ENCODE measurements at places on chromosomes 5 and 9. TPM values are rescaled to one million over a fixed set of nuclear protein-coding genes. Genes with fewer than 3 reads are reported as not detected.

Gene SH3TC2
- 10.2 TPM for total RNA-seq

Gene NTNG2
- 2.4 TPM for total RNA-seq

Gene LHX6
- 1.9 TPM for total RNA-seq

Gene SLC1A3
- total RNA-seq = 83.6 TPM

Gene LAMC3
- total RNA-seq = 0.30 TPM

Gene ADAMTS12
- 1.7 TPM for total RNA-seq

Gene TGFBI
- total RNA-seq = 37.3 TPM

DNA sequence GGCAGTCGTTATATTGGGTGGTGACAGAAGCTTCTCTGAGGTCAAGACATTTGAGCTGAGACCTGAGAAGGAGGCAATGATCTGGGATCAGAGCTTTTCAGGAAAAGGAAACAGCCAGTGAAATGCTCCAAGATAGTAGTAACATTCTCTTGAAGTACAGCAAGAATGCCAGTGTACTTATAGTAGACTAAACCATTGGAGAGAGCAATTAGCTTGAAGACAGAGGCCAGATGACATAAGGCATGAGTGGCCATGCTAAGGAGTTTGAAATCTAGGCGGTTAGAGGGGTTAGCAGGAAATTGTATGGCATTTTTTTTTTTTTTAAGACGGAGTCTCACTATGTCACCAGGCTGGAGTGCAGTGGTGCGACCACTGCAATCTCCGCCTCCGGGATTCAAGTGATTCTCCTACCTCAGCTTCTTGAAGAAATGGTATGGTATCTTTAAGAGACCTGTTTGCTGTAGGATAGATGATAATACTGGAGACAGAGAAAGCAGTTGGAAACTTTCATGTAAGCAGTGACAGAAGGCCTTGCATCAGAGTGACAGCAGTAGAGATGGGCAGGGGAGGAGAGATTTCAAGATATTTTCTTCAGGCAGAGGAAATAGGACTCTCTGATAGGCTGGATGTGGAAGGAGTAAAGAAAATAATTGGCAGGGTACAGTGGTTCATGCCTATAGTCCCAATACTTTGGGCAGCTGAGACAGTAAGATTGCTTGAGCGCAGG lies 482.2 kb upstream of the PAPPA start:
- H3K27ac ChIP-seq = no peak overlapping the region
- DNase-seq = no peak
- no peak overlapping the region for H3K4me3 ChIP-seq
- no peaks in the 10 kb centered on the region for H3K4me1 ChIP-seq

- no peak for DNase-seq
- H3K27ac ChIP-seq = no peak overlapping the region
- H3K4me1 ChIP-seq = no peaks in the 10 kb centered on the region
- H3K27me3 ChIP-seq = no peaks in the 10 kb centered on the region
Observed at GRCh38 chr5:31066655-31067328, 126.7 kb upstream of the CDH6 start.

DNA sequence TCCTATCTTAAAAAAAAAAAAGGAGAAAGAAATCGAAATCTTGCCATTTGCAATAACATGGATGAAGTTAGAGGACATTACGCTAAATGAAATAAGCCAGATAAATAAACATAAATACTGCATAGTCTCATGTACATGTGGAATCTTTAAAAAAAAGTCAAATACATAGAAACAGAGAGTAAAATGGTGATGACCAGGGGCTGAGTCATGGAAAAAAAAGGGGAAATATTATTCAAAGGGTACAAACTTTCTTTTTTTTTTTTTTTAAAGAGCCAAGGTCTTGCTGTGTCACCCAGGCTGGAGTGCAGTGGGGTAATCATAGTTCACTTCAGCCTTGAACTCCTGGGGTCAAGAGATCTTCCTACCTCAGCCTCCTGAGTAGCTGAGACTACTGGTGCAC lies 310.1 kb downstream of the ZNF608 start:
- H3K4me3 ChIP-seq = no peak overlapping the region
- no peak overlapping the region for H3K27ac ChIP-seq
- no peaks in the 10 kb centered on the region for H3K27me3 ChIP-seq
- DNase-seq = no peak
- peaks cover 17% of the 10 kb centered on the region for H3K4me1 ChIP-seq

- no peaks in the 10 kb centered on the region for H3K27me3 ChIP-seq
- peaks cover 39% of the 10 kb centered on the region for H3K36me3 ChIP-seq
- no peak overlapping the region for H3K4me3 ChIP-seq
- peak overlapping the region; percentile 87 for H3K27ac ChIP-seq
- no peak for DNase-seq
Observed at GRCh38 chr5:149823375-149823774, 93.3 kb downstream of the PPARGC1B start.

GRCh38 chr5:59789197-59789596 lies 104.3 kb downstream of the PDE4D start:
- no peak overlapping the region for H3K4me3 ChIP-seq
- no peak overlapping the region for H3K27ac ChIP-seq
- DNase-seq = no peak
- H3K4me1 ChIP-seq = peaks cover 6% of the 10 kb centered on the region
- no peaks in the 10 kb centered on the region for H3K27me3 ChIP-seq

DNA sequence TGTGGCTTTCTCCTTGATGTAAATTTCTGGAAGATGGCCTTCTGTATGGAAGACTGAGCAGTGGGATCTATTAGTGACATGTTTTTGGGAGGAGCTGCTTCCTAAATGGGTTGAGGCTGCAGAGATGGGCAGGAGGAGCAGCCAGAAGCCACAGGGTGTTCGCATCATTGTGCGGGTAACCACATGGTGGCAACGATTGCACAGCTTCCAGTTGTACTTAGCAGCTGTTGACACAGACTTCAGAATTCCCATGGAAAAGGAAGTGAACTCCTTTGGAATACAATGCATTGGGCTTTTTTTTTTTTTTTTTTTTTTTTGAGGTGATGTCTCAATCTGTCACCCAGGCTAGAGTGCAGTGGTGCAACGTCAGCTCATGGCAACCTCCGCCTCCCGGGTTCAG lies 297.3 kb downstream of the NR3C1 start:
- H3K4me3 ChIP-seq = no peak overlapping the region
- H3K27ac ChIP-seq = no peak overlapping the region
- peaks cover 62% of the 10 kb centered on the region for H3K4me1 ChIP-seq
- H3K36me3 ChIP-seq = no peaks in the 10 kb centered on the region
- peak; percentile 20 for DNase-seq

- no peaks in the 10 kb centered on the region for H3K27me3 ChIP-seq
- no peaks in the 10 kb centered on the region for H3K36me3 ChIP-seq
- H3K27ac ChIP-seq = no peak overlapping the region
- no peak overlapping the region for H3K4me3 ChIP-seq
- peaks cover 2% of the 10 kb centered on the region for H3K4me1 ChIP-seq
- no peak for DNase-seq
Observed at GRCh38 chr5:7866196-7866595, 2.6 kb downstream of the FASTKD3 start.

DNA sequence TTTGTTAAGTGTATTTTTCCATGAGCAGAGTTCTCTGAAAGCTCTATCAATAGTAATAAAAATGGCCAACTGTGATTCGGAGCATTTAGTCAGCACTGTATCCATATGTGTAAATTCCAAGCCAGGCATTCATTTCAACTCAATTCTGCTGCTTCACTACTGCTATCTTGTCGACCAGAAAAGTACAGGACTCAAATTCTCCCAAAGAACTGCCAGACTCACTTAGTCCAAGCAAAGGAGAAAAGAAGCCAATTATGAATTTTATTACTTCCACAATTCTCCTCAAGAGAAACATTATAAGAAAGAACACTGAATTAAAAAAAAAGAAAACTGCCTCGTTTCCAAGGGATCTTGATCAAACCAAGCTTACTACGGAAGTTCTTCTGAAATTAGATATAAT lies 906.3 kb upstream of the DMAC1 start:
- no peaks in the 10 kb centered on the region for H3K4me1 ChIP-seq
- no peak overlapping the region for H3K4me3 ChIP-seq
- DNase-seq = no peak
- no peaks in the 10 kb centered on the region for H3K27me3 ChIP-seq
- no peak overlapping the region for H3K27ac ChIP-seq

GRCh38 chr5:123605822-123606221 lies 93.8 kb downstream of the CSNK1G3 start:
- no peak for DNase-seq
- peaks cover 54% of the 10 kb centered on the region for H3K36me3 ChIP-seq
- no peaks in the 10 kb centered on the region for H3K27me3 ChIP-seq
- no peak overlapping the region for H3K27ac ChIP-seq
- H3K4me3 ChIP-seq = no peak overlapping the region
- no peaks in the 10 kb centered on the region for H3K4me1 ChIP-seq

DNA sequence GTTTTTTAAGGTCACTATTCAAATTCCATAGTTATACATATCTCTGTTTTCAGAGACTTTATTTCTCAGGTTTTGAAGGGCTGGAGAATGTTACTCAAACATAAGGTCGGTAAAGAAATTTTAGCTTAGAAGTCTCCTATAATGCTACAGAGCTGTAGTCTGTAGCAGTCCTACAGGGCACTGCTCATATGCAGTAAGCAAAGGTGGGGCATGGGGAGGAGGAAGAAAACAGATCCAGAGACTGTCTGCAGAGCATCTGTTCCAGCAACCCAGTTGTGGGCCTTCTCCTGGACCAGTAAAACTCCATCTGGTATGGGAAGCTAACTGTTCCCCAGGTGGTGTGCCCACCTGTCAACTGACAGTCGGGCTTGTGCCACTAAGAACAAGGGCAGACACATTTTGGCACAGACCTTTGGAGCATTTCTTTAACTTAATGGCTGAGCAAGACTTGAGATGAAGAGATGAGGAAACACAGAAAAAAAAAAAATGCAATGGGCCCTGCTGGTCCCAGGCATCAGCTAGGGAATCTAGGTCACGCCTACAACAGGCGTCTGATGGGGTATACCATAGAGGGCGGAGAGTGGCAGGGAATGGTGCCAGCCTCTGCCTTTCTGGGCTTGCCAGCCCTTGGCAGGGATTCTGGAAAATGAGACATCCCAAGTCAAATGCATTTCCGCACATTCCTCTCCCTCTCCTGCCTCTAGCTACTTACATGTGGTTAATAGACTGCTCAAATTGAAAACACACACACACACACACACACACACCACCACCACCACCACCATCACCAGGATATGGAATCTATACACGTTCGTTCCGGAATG lies 218.9 kb downstream of the ARL15 start:
- H3K36me3 ChIP-seq = no peaks in the 10 kb centered on the region
- H3K4me3 ChIP-seq = no peak overlapping the region
- DNase-seq = peak; percentile 49

DNA sequence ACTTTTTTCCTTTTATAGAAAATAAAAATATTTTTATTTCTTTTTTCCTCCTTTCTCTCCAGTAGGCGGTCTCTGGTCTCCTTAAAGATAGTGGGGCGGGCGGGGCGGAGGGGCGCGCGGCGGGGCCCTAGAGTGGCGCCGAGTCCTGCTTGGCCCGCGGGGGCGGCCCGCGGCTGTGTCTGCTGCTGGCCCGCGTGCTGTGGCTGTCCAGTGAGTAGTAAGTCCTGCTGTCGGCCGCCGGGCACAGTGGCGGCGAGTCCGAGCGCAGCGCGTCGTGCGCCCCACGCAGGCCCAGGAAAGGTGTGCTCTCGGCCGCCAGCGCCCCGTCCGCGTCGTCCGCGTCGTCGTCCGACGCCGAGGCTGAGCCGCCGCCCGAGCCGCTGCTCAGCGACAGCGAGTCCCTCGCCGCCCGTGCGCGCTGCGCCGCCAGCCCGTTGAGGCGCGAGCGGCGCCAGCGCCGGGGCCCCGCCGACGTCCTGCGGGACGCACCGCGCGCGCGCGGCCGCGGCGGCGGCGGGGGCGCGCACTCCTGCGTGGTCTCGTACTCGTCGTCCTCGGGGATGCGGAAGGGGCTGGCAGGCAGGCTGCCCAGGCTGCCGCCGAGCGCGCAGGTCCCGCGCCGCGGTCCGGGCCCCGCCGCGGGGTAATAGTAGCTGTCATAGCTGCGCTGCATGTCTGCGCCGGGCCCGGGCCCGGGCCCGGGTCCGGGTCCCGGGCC lies 52.3 kb downstream of the PSD2 start:
- peak overlapping the region; percentile 65 for H3K4me3 ChIP-seq
- DNase-seq = peak; percentile 72
- peak overlapping the region; percentile 68 for H3K27ac ChIP-seq
- H3K36me3 ChIP-seq = peaks cover 17% of the 10 kb centered on the region

- no peaks in the 10 kb centered on the region for H3K36me3 ChIP-seq
- no peak overlapping the region for H3K4me3 ChIP-seq
- no peak overlapping the region for H3K27ac ChIP-seq
Observed at GRCh38 chr9:116144038-116144437, 9.6 kb upstream of the PAPPA start.

DNA sequence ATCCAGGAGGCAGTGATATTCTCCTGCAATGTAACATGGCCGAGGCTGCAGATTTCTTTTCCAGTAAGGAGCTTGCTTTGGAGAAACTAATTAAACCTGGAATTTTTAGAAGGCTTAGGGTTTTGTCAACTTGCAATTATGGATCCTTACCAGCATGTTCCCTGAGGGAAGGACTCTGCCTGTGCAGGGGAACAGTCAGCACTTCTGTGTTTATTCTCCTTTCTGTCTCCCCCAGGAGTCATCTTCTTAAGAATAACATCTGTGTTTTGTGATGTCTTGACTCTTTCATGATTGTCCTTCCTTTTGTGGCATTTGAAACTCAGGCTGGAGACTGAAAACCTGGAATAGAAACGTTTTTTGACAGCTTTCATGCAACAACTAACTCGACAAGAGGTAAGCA lies 80.5 kb upstream of the TNFSF8 start:
- DNase-seq = no peak
- H3K36me3 ChIP-seq = no peaks in the 10 kb centered on the region
- H3K27me3 ChIP-seq = peaks cover 5% of the 10 kb centered on the region

Data from heart right ventricle (tissue), 16 donors.